ENCODE measurements at places on chromosomes 16 and 17. TPM values are rescaled to one million over a fixed set of nuclear protein-coding genes. Genes with fewer than 3 reads are reported as not detected.

SLC5A11 gene
- polyA plus RNA-seq, result 0.14 TPM

RSKR gene
- 23.9 TPM for polyA plus RNA-seq

KRTAP3-2 gene
- not detected for polyA plus RNA-seq

ARMC5 gene
- polyA plus RNA-seq, result 12.2 TPM

KCNH6 gene
- polyA plus RNA-seq, result 0.73 TPM

DNA sequence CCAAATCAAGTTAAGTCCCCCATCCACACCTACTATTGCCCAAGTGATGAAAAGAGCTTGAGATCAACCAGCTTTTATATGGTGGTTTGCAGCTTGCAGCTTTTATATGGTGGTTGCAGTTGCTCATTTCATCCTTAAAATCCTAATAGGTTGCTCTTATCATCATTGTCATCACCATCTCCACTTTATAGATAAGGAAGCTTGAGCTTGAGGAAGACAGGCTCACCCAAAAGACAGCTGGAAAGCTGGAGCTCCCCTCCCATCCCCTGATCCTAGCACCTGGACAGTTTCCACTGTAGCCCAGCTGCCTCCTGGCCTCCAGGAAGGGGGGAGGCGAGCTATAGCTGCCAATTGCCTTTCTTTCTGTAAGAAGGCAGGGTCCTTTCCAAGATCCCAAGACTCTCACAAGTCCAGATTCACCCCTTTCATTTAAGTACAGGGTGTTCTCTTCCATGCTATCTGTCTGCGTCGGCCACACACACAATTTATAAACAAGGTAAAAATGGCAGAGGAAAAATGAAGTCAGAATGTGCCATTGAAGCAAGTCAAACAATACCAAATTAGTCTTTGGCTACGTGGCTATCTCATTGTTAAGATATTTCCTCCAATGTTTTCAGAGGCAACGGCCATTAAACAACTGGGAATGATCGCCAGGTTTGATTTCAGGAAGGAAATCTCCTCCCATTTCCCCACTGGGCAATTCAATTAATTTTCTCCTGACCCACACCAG lies 63.3 kb downstream of the PECAM1 start:
- no peak for DNase-seq

DNA sequence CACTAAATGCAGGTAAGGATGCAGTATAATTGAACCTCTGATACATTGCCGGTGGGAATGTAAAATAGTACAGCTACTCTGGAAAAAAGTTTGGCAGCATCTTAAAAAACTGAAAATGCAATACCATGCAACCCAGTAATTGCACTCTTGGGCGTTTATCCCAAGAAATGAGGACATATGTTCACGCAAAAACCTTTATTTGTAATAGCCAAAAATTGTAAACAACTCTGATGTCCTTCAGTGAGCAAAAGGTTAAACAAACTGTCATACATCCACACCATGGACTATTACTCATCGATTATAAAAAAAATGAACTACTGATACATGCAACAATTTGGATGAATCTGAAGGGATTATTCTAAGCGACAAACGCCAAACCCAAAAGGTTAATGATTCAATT lies 16.9 kb downstream of the SYNRG start:
- no peak for DNase-seq

DNA sequence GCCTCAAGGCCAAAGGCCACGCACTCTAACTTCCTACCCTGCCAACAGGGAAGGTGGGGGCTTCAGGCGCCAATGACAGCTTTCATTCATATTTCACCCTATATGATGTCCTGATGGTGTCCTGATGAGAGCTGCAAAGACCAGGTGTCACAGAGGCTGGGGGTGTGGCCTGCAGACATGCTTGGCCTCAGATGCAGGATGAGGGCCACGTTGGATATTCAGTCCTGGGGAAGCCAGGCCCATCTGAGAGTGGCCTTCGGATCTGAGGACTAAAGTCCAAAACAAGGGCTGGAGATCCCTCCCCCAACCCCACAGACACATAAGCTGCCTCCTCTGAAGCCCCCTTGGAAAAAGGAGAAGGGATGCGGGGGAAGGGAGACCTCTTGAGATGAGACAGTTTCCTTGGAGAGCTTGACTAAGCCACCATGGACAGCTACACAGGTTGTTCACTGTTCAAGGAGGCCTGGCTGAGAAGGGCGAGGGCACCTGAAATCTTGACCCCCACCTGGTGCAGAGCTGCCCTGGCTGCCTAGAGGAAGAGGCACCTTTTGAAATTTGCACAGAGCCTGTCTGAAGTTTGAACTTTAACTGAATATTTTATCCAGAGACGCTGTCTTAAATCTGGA lies 24.3 kb upstream of the GSG1L start:
- no peak for DNase-seq

DNA sequence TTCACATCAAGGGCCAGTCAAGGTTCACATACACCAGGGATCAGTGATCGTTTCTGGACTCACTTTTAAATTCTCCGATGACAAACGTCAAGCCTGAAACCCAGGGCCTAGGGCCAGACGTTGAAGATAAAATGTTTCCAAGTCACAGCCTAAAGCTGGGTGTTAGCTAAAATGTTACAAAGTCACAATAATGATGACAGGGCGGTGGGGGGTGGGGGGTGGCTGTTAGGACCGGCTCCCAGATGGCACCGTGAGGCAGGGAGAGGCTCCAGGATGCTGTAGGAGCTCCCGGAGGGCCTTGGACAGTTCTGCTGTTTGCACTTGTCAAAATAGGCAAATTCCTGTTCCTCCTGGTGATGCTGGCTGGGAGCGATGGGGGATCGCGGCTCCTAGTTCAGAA lies 16.4 kb upstream of the RPL13 start:
- DNase-seq, result no peak

DNA sequence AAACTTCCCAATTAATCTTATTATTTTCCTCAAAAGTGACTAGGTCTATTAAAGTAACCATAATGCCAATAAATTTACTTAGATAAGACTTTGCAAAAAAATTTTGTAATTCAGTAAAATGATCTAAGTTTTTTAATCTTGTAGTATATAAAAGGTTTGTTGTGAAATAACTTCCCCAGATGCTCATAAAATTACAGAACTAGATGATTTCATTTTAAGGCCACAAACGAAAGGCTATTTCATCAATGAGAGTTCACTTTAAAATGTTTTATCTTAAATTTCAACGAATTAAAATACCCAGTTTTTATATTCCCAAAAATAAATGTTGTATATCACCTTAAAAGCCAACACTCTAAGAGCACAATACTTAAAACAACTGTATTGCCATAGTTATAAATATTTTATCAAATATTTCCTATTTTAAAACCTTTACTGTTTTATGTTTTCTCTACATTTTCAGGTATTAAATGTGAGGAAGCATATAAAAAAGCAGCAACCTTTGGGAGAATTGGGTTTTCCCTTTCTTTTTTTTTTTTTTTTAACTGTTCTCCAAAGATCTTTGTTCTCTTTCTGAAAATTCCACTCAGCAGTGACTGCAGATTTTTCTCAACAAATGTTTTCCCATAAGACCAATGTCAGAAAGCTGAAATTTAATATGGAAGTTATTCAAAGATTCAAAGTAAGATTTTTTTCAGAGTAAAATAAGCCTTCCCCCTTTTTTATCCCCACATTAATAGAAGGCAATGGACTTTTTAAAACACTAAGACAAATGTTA lies 169.9 kb downstream of the CYB561 start:
- no peak for DNase-seq

DNA sequence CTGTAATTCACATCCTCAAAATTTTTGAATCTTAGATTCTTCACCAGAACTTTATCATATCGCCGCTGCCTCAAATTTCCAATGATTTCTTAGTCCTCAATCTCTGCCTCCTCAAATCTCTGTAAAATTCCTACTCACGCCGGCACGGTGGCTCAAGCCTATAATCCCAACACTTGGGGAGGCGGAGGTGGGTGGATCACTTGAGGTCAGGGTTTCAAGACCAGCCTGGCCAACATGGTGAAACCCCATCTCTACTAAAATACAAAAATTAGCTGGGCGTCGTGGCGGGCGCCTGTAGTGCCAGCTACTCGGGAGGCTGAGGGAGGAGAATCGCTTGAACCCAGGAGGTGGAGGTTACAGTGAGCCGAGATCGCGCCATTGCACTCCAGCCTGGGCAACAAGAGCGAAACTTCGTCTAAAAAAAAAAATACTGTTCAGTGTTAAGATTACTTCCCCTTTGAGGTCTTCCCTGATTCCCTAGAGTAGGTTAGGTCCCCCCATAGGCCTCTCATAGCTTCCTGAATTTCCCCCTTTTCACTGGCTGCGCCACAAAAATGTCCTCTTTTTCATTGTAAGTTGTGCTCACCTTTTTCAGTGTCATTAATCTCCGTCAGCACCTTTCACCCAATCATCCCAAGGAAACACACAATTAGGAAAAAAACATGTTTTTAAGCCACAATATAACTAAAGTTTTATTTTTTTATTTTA lies 919 bp upstream of the CBX1 start:
- no peak for DNase-seq

DNA sequence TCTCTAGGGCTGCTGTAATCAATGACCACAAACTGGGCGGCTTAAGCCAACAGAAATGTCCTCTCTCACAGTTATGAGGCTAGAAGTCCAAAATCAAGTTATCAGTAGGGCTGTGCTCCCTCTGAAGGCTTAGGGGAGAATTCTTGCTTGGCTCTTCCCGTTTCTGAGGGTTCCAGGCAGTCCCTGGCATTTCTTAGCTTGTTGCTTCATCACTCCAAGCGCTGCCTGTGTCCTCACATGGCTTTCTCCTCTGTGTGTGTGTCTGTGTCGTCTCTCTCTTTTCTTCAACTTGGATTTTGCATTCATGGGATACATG lies 13.7 kb upstream of the CDC42EP4 start:
- no peak for DNase-seq
